Cerebellum (tissue), 4 donors: ENCODE measurements at places on chromosomes 7 and 10.

- DNase-seq, result peak; percentile 33
Observed at GRCh38 chr10:12656518-12657142, 307.3 kb downstream of the CAMK1D start.

DNA sequence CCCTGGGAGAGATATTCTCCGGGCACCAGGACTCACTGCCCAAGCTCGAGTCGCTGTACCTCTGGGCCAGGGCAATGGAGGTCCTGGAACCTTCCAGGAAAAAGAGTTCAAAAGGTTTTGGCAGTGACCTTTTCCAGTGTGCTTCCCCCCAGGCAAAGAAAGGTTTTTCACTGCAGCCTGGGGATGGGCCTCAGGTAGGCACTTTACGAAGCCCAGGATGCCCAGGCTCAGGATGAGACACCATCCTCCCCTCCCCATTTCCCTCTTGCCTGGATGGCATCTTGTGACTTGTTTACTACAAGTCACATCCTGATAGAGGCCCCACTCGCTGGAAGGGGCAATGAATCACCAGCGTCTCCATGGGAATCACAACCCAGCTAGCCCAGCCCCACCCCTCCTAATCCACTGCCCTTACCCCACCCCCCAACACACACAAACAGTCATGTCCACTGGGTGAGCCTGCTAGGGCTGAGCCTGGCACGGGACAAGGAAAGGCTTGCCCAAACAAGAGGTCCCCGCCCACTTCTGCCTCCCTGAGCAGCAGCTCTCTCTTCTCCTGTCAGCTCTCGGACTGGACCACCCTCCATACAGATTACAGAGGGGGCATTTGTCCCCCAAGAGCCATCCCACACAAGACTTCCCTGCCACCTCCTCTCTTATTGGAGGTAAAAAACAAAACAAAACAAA, 93.8 kb upstream of the SMNDC1 start:
- DNase-seq, result no peak

DNA sequence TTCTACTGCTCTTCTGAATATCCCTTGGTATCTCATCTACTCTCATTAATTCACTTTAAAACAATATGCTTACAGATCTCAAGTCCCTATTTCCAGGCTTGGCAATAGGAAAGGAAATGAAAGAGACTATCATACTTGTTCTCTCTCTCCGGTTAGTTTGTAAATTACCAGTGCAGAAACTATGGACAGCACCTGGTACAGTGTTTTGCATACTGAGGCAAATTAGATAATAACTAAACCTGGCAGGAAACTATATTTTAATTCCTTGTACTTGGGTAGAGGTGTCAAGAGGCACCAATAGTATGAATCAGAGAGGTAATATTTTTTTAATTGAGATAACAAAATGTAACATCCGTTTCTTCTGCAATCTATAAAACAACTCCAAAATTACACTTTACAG, 97.7 kb upstream of the TMEM196 start:
- no peak for DNase-seq

DNA sequence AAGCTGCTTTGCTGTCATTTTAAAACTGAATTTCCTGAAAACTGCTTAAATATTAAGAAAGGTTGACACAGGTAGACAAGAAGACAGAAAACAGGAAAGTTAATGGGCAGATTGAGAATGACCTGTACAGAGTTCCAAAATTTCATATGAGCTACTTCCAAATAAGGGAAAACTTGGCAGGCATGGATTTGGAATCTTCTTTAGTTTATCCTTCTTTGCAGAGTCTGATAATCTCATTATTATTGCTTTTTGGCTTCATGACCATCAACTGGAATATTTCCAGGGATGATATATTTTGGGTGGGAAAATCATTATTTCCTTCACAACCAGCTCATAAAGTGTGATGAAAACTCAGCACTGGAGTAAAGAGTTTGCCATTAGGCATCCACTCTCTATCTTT, 346.5 kb upstream of the NPVF start:
- DNase-seq, result no peak

- DNase-seq, result no peak
Observed at GRCh38 chr7:30458311-30458710, 20.3 kb downstream of the NOD1 start.

- no peak for DNase-seq
Observed at GRCh38 chr10:7300384-7300971, 110.4 kb downstream of the SFMBT2 start.

GRCh38 chr7:88347090-88347489, 40.4 kb upstream of the STEAP4 start:
- DNase-seq, result no peak

DNA sequence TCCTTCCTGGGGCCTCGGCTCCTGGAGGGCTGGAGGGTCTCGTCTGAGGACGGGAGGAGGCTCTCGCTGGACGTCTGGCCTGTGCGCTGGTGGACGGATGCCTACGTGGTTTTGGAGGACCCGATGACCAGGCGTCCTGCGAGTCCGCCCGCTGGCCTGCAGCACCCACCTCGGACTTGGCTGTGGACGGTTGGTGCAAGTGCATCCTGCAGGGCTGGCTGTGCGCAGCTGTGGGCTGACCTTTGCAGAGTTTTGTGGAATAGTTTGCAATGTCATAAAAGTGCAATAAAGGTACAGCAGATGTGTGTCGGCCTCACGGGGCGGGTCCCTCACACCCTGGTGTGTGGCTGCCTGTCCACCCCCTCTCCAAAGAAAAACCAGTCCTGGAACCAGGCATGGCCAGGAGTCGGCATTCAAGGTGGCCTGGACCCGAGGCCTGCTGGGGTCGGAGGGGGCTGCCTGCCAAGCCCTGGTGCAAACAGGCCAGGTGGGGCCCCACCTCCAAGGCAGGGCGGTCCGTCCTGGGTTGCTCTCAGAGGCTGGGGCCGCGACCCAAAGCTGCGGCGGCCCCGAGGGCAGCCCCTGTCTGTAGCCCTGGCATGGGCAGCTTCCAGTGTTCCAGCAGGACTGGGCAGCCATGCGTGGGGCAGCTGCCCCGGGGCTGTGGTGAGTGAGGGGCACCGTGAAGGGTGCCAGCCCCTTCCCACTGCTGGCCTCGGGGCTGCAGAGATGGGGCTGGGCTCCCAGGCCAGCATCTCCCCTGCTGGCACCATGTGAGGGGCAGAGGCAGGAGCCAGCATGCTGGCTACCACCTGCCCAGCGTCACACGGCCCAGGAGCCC, 29.3 kb upstream of the FOXL3 start:
- no peak for DNase-seq

GRCh38 chr7:73746378-73746777, 7.8 kb upstream of the ABHD11 start:
- DNase-seq, result peak; percentile 90

- no peak for DNase-seq
Observed at GRCh38 chr10:6269953-6270867, 67.5 kb downstream of the PFKFB3 start.

DNA sequence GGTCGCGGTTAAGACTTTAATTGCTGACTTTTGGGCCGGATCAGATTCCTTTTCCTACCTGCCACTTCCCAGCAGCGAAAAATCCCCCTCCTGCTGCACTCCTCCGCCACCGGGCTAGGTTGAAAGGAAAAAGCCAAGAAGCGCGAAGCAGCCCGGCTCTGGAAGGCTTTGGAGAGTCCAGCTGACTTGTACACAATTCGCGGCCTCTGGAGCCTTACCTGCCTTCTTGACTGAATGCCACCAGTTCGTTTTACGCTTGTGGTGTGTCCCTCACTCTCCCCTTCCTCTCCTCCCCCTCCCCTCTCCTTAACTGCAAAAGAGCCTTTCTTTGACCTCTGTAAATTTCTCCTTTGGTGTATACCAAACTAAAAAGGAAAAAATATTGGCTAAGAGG, 2.7 kb upstream of the FEZF1 start:
- DNase-seq, result no peak

DNA sequence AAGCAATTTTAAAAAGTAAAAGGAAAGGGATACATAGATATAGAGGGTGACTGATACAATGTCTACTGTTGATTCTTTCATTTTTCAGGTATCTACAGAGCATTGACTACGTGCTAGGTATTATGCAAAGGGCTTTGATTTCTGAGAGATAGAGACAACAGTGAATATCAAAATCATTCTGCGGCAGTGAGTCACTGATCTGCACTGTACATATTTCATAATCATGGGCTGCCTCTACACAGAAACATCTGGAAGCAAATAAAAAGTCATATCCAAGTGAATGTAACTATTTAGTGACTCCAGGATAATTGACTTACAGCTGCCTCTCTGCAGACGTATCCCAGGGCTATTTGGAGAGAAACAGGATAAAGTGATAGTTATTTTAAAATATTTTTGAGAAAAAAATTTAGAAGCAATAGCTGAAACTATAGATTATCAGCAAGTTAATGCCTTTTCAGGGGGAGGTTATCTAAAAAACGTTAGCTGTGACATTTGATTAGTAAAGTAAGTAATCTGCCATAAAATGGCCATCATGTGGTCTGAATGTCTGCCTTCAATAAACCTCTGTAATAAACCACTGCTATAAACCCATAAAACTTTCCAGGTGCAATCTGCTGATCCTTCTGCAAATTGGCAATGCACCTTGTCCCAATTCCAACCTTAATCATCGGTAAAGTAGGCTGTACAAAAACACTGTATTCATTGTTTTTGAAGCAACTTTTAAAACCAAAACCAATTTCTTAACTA, 43.7 kb downstream of the CPXM2 start:
- DNase-seq, result no peak

DNA sequence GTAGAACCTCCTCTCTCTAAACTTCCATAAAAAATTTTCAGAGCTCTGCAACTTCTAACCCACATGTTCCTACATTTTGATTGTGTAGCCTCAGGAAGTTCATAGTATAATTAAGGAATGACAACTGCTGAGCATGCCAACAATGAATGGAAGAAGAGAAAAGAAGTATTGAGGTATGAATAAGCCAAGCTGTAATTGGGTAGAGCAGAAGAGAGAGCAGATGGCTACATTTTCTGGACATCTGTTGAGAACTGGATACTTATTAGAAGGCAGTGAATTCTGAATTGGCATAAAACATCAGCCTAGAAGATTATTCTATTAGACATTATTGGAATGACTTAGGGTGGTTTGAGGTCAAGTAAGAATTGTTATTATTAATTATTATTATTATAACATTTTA, 728.3 kb upstream of the PHF14 start:
- DNase-seq, result no peak

DNA sequence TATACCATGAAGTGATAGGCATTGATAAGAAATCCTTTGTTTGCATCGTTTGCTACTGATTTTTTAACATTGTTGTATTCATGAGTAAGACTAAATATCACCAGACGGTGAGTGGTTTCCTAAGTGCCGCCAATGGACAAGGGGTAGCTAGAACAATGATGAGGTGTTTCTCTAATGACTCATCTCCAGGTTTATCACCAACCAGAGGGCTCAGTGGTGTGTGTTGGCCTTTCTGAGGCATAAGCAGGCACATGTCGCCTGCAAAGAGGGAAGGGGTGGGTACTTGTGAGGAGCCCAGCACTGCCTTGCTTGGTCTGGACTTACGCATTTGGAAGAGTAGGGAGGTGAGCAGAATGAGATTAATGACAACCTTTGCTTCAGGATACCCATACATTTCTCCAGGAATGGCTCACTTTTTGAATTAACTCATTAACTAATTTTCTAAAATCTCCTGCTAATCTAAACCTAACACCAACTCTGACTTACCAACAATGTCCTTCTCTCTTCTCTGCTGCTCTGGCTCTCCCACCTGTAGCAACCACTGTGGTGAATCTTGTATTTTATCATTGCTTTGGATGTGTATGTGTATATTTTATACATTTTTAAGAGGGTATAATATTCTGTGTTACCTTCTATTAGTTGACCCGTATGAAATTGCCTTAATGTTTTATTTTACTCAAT, 722.6 kb downstream of the GRID1 start:
- DNase-seq, result no peak

GRCh38 chr10:133364645-133365431, 7.0 kb upstream of the FUOM start:
- peak; percentile 57 for DNase-seq

DNA sequence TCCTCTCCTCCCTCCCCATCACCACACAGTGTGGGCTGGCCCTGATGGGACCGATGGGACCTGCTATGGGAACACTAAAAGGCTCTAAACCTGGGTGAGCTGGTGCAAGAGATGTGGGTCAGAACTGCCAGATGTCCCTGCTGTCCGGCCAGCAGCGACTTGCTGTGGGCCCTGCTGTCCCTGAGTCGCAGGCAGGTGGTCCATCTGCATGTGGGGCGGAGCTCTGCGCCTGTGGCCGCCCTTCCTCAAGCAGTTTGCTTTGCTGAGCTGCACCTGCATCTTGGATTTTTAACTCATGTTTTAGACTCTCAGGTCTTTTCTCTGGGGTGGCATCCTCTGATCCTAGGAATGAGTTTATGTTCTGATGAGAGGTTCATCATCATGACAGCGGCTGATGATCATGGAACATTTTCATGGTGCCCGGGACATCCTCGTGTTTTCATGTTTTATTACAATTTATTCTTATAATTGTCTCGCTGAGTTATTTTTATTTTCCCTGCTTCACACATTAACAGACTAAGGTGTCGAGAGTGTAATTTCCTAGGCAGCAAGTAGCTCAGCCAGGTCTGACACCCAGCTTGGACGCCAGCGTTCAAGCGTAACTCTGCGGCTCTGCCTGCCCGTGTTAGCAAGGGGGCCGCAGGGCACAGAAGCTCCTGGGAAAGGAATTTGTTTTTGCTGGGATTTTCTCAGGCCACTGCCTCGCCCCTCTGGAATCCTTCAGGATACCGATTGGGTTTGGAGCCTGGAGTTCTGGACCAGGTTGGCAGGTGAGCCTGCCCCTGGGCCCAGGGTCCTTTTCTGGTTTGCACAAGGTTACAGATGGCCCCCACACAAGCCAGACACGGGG, 615.2 kb upstream of the FOXK1 start:
- DNase-seq, result no peak

DNA sequence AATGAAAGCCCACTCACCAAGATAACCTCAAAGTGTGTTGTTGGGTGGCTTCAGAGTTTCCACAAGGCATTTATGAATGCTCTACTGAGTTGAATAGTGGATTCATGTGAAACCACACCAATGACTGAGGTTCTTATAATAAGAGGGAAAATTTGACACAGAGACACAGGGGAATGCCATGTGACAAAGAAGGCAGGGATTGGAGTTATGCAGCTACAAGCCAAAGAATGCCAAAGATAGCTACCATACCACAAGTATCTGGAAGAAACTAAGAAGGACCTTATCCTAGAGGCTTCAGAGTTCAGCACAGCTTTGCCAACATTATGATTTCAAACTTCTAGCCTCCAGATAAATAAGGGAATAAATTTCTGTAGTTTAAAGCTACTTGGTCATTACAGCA, 68.0 kb upstream of the PCDH15 start:
- DNase-seq, result no peak

DNA sequence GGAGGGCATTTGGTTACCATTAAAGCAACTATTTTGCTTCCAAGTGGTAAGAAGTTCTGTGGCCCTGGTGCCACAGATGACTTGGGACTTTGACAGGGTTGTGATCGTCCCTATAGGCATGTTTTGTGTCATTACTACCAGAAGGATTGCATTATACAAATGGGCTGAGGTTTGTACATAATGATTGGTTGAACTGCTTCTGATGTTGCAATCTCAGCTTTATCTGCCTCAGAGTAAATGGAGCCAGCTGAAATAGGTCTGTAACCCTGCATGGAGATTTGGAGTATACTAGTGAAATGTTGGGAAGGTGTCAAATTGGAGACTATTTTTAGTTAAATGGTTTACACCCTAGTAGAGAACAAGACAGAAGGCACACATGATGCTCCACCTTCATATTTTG, 46.1 kb upstream of the SEPTIN7 start:
- DNase-seq, result no peak

GRCh38 chr7:125423458-125424155, 494.0 kb upstream of the POT1 start:
- DNase-seq, result no peak
